ENCODE measurements at places on chromosomes 1 and 21.

GRCh38 chr1:40658751-40659648 is 6.5 kb downstream of the RIMS3 start:
- no peak for DNase-seq

GRCh38 chr1:114467491-114467890 is 43.5 kb downstream of the TRIM33 start:
- DNase-seq: no peak

DNA sequence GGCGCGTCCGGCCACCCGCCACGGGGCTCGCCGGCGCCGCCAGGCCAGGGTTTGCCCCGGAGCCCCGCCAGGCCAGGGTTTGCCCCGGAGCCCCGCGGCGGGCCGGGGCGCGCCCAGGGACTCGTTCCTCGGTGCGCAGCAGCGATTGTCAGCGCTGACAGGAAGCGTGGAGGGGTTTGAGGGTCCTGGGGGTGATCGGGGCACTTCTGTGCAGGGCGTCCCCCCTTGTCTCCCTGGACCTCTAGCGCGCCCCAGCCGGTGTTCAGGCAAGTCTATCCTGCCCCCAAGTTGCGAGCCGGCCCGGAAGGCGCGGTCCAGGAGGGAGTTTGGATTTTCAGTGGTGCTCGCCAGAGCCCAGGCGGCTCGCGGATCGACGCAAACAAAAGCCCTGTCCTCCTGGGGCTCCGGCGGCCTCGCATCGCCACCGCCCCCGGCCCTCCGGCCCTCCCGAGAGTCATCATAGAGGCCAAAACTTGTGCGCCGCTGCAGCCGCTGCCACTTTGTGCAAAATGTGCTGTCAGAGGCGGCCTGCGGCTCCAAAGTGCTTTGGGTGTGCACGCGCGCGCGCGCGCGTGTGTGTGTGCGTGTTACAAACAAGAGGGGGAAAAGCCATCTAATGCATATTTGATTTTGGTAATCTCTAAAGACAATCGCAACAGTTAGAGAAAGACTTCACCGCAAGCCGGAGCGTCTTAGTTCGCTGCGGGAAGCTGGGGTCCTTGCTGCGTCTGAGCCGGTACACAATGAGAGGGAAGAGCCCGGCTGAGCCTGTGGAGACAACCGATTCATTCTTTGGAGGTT is 1.0 kb downstream of the ROR1 start:
- no peak for DNase-seq

DNA sequence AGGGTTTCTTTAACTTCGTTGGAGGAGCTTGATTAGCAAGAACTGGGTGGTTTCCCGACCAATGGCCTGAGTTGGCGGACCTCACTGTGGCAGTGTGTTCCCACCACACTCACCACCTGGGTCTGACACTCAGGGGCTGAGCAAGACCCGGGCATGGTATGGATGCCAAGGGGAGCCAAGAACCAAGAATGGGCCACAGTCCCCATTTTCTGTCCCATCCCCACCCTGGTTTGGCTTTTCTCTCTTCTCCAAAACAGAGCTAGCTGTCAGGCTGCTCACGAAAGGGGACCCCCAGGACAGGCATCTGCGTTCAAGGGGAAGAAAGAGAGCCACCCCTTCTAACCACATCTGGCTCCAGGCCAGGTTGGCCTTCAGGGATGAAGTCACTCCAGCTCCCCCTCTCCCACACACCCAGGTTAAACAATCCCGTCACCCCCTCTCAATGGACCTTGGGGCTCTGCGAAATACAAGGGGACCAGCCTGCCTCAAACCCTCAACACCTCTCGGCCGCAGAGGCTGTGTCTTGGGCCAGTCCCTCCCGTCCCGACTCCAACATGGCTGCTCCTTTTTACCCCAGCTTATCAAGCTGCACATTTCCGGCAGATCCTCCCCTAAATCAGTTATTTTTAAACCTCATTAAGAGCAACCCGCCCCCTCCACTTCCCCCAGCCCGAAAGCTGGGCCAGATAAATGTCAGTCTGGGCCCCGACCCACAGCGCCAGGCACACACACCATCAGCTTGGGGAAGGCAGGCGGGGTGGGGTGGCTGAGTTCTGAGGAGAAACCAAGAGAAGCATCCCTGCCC is 3.4 kb downstream of the TAGLN2 start:
- DNase-seq: no peak

- no peak for DNase-seq
Measured at GRCh38 chr1:92444351-92444750, 42.4 kb downstream of the GFI1 start.

DNA sequence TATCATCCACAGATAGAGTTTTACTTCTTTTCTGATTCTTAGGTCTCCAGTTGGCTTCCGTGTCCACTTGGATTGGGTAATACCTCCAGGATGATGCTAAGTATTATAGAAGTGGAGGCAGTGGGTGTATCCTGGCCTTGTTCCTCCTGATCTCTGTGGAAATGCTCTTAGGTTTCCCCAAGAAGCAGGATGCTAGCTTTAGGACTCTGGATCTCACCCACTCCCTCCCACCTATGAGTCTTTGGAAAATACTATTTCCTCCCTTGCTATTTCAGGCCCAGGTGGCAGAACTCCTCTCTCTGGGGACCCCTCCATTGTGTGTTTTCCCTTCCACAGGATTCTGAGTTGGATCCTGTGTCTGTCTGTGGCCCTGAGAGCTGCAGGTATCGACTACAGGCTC is 86.7 kb downstream of the SIM2 start:
- DNase-seq: no peak

DNA sequence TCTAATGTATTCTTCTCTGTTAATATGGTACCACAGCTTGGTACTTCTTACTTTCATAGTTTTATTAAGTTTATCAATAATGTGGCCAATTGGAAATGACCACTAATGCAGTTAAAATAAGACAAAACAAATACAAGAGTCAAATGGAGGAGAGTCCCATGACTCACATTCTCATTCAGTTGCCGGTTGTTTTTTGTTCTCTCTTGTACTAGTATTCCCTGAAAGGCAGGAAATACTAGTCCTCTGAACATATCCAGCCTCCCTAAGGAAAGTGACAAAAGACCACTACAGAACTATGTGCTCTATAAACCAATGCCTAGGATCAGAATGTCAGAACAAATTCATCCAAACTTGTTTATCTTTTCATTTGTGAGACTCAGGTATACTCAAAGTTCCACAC is 165.2 kb upstream of the SAMSN1 start:
- no peak for DNase-seq

DNA sequence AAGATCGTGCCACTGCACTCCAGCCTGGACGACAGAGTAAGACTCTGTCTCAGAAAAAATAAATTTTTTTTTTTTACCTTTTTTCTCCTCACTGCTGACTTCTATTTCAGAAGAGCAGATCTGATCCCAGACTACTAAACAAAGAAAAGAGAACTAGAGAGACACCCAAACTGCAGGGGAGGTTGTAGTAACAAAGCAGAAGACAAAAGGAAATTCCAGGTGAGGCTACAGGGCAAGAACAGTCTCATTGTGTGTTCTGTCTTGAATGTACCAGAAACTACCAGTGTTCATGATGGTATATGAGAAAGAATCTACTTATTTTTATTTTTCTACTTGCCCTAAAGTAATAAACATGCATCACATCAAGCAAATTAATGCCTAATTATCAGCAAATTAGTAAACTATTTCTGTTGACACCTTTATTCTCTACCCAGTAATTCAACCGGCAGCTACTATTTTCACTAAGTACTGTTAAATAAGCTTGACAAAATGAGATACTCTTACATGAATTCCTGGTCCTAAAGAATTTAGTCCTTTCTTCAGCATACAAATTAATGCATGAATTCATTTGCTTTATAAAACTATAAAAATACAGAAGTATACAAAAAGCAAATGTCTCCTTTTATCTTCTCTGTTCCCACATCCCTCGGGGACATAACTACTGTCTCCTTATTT is 40.6 kb downstream of the ARID4B start:
- DNase-seq: no peak

GRCh38 chr1:21804536-21804935 is 7.5 kb upstream of the LDLRAD2 start:
- DNase-seq: no peak

- no peak for DNase-seq
Measured at GRCh38 chr1:86394416-86394815, 1.7 kb downstream of the ODF2L start.

DNA sequence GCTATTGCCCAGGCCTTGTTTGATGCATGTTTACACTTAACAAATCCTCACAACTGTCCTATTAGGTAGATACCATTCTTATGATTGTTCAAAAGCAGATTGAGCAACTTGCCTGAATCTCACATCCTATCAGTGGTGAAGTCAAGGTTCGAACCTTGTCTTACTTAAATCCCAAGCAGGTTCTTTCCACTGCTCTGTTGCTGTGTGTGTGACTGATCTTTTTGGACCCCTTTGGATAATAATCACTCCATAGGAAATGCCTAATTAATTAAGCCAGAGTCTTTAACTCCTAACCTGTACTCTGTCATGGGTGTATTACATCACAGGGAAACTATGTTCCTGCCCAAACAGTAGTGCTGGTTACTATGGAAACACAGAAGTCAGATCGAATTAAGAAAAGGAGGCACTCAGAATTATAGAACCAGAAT is 84.2 kb downstream of the SPATA46 start:
- no peak for DNase-seq

DNA sequence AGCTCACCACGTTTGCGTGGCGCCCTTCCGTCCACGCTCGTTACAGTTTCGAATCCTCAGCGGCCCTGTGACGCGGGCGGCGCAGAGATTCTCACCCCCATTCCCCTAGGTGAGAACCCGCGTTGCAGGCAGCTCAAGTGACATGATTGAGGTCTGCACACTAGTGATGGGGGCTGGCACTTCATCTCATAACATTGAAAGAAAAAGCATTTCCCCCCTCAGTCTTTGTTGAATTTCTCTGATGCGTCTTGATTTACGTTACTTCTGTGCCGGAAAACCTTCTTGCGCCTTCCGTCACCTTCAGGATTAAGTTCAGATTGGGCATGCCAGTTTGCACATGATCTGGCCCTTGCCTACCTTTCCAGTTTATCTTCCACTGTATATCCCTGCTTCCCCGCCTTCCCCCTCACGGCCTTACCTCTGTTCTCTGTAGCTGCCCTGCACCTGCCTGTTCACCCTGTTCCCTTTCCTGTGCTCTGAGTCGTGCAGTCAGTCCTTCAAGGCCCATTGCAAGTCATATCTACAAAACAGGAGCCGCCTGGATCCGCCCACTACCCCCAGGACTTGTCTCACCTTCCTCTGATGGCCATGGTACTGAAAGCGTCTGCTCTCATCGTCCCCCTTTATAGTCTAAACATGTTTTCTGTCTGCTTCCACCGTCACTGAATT is 1.1 kb downstream of the CTPS1 start:
- no peak for DNase-seq

GRCh38 chr1:36109041-36109679 is 15.9 kb downstream of the COL8A2 start:
- DNase-seq: no peak

DNA sequence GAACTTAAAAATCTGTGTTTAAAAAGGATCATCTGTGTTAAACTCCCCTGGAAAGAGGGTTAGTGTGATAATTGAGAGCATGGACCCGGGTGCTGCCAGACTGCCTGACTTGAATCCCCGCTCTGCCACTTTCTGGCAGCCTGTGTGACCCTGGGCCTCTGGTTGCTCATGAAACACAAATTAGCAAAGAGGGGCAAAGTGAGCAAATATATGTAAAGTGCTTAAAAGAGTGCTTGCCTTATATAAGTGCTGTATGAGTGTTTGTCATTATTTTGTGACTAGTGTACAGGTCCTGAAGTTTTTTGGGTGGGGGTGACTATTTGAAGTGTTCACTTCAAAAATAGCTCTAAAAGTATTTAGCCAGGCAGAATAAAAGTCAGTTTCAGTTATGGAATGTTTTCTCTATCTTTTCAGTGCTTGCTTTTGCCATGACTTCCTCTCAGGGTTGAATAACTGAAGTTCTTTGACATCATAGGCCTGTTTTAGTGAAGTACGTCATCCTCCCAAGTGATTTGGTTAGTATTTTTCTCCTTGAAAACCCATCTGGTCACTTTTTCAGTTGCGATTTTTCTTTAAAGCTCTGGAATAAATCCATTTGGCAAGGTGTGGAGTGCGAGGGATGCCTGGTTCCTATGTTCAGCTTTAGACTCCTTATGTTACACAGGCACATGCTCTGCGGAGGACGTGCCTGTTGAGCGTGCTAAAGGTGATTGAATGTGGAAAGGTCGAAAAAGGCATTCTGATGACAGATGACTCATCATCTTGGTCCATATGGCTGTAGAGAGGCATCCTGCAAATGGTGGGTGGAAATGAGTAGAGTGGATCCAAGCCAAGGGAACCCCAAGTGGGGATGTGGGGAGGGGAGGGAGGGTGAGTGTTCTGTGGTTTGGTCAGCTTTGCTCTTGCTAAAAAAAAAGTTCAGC is 47.8 kb downstream of the AK4 start:
- DNase-seq: no peak

DNA sequence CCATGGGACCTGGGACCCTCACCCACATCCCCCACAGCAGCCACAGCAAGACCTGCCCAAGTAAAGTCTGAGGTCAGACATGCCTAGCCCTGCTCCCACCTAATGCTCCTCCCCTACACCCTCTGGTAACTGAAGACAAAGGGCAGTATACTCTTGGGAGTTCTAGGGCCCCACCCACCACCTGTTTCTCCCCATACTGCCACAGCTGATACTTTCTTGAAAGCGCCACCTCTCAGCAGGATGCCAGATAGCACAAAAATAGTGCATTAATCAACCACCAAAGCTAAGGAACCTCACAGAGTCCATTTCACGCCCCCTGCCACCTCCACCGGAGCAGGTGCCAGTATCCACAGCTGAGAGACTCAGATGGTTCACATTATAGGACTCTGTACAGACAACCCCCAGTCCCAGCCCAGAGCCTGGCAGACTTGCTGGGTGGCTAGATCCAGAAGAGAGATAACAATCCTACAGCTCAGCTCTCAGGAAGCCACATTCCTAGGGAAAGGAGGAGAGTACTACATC is 238.1 kb downstream of the LRRC40 start:
- DNase-seq: no peak

GRCh38 chr1:205335692-205336091 is 14.1 kb upstream of the NUAK2 start:
- peak; percentile 58 for DNase-seq

DNA sequence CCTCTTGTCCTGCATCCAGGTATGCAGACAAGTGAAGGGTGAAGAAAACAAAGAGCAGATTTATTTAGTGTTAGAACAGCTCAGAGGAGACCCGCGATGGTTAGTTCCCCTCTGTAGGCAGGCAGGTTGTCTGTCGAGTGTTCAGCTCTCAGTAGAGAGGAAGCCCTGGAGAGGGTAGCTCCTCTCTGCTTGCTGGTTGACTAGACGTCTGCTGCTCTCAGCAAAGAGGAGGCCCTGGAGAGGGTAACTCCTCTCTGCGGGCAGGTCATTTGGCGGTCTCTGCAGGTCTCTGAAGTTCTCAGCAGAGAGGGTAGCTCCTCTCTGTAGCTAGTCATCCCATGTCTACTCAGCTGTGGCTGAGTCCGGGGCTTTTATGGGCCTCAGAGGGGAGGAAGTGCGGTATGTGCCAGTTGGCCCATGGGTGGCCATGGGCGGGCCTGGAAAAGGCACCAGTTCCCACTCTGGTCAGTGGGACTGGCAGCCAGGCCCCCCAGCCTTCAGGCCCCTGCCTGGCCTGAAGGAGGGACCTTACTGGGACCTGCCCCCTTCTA is 13.4 kb downstream of the ZBTB40 start:
- no peak for DNase-seq
